ENCODE measurements at places on chromosomes 6 and 20.

GRCh38 chr6:3585320-3585935, 128.6 kb upstream of the SLC22A23 start:
- no peak for DNase-seq

GRCh38 chr6:157822245-157823000, 623 bp upstream of the SNX9 start:
- no peak for DNase-seq

- no peak for DNase-seq
Measured at GRCh38 chr6:147173675-147174308, 30.4 kb upstream of the STXBP5 start.

GRCh38 chr6:131255434-131255833, 120.2 kb downstream of the AKAP7 start:
- no peak for DNase-seq

DNA sequence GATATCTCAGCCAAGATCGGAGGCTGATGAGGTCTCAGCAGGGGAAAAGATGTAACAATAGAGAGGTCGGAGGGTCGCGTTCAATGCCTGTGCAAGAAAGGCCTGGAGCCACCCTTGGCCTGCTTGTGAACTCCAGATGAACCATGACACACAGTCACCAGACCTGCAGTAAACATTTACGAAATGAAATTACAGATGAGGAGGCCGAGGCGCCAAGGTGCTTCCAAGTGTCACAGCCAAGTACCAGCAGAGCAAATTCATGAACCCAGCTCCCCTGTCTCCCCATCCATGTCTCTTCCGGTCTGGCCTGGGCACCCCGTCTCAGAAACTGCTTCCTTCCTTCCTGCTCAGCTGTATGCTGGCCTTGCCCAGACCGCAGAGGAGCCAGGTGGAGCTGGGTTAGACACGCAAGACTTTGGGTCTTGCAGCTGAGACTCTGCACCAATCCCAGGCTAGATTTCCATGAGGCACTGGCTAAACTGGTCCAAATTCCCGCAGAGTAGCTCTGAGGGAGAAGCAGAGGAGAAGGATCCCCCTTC, 48.1 kb downstream of the CHMP4B start:
- peak; percentile 58 for DNase-seq

GRCh38 chr6:109320072-109320471, 62.2 kb downstream of the CD164 start:
- DNase-seq, result no peak

DNA sequence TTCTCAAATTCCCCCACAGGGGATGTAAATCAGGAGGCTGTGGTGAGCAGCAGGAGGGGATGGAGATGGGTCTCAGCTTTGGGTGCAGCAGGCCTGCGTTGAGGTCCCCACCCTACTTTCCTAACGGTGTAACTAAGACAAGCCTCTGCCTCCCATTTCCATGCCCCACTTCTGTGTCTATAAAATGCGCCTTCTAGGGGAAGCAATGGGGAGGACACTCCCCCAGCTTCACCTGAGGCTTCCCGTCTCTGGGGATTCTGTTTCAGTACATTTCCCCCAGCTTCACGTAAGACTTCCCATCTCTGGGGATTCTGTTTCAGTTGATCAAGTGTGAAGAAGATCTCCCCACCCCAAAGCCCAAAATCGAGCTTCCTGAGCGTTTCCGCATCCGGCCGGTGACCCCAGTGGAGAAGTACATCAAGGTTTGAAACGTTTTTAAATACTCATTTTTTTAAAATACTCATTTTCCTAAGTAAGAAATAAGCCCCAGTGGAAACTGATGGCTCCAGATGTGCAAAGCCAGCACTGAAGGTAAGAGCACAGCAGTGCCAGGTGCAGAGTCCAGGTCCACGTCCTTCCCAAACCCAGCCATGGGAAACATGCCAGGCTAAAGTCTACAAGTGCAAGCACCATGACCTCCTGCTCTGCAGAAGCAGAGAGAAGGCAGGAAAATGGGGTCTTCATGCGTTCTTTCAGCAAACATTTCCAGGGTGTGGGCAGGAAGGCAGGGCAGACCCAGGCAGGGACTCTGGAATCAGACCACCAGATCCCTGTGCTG, 73.1 kb downstream of the ANKRD60 start:
- DNase-seq, result no peak

GRCh38 chr6:157726892-157727628, 96.0 kb upstream of the SNX9 start:
- DNase-seq, result no peak

- DNase-seq, result no peak
Measured at GRCh38 chr6:137808191-137808590, 58.9 kb upstream of the TNFAIP3 start.

DNA sequence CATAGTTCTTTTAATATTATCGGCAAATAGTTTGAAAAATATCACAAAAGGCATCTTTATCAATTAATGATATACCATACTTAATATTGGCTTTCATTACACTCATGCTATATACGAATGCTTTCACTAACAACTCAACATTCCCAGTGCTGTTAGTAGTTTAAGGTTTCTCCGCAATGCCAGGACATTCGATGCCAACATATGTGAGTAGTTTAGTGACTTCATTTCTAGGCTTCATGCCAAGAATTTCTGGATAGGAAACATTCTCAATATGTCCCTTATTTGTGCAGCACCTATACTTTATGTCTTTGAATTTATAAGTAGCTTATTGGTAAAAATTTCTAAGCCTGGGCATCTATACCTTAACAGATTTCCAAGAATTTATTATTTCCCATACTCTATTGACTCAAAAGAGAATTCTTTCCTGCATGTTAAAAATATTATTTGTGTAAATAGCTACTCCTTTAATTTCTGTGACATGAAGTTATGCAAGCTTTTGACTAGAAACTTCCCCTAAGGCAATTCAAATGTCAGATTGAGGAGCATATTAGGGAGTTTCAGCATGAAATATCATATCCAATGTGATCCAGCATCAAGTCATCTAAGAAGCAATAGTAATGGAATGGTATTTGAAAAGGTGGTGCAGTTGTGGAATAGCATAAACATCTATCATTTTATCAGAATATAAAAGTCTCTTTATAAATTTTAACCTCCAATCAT, 236.0 kb upstream of the STXBP5 start:
- DNase-seq, result no peak

- DNase-seq, result no peak
Measured at GRCh38 chr20:16048876-16049275, 524.4 kb downstream of the KIF16B start.

DNA sequence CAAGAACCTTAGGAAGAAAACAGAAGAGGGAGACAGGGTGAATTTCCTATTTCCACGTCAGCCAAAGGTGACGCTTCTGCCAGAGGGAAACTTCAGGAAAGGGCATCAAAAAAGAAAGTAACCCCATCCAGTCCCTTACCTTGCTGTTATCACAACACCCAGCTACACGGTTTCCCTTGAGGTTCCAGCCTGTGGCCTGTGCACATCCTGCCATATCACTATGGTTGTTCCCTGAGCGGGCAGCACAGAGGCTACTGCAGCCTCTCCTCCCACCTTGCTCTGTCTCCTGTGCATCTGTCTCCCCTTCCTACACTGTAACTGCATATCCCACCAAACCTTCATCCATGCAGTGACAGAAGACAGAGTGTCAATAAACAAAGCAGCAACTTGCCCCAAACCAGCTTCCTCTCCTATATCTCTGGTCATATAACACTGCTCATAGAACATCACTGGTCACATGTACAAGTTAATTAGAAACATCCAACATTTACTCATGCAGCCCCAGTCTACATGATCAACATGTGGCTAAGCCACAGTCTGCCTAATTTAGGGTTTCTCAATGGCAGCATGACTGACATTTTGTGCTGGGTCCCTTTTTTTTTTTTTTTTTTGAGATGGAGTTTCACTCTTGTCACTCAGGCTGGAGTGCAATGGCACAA, 54.7 kb downstream of the GFOD1 start:
- DNase-seq, result no peak

DNA sequence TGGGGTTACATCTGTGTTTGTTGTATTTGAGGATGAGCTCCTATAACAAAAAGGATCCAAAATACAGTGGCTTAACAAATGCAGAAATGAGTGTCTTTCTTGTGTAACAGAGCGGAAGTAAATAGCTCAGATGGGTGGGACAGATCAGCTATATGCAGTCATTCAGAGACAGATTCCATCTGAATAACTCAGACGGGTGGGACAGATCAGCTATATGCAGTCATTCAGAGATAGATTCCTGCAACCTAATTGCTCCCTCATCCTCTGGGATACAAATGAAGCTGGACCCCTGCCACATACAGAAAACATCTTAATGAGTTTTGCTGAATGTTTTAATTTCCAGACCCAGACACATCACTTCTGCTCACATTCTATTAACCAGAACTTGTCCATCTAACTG, 332.3 kb downstream of the BCKDHB start:
- DNase-seq, result no peak

DNA sequence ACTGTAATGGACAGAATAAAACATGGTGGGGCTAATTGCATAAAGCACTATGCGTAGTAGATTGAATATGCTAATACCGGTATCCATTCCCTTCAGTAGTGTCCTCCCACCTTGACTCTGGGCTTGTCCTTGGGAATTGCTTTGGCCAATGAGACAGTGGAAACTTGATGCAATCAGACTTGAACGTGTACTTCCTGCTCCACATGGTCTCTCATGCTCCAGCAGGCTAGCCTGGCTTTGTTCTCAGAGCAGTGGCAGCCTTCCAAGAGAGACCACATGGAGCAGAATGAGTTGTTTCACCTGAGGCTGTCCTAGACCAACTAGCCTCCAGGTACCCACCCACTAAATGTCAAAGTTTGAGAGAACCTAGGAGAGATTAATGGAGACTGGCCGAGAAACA, 37.0 kb upstream of the BTBD3 start:
- DNase-seq, result no peak

DNA sequence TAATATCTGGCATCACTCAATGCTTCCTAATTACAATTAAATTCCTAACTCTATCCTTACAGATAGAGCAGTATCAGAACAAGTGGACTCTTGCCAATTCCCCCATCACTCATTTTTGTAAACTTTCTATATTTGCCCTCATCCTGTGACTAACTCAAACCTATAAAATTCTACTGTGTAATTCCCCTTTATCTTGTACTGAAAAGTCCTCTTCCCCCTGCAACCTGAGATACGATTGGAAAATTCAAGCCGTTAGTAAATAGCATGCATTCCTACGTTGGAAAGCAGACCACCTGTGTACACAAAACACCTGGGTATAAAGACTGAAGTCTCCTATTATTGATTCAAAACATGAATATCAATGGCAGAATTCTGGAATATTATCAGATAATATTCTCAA, 70.4 kb upstream of the KCNQ5 start:
- no peak for DNase-seq

DNA sequence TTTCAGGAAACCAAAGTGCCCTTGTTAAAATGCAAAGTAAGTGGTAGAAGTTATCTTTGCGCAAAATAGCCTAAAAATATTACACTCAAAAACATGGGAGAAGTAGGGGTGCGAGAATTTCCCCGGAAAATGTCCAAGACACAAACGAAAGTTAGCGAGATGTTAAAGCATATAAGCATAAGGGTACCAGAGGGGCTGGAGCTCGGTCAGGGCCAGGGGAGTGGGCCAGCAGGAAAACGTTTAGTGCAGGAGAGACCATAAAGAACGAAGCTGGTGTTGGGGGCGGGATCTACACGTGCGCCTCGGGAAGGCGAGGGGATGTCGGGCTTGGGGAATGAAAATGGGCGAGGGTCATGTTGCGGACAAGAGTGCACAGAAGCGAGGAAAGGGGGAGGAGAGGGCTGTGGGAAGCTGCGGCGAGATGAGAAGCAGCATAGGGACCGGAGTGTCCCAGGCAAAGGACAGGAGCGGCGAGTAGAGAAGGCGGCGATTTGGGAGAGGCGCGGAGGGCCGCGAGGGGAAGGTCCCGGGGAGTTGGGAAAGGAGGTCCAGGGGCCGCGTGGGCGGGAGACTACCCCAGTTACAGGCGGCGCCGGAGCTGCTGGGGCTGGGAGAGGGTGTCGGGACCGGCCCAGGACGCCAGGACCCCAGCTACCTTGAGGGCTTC, 600 bp downstream of the XPO5 start:
- peak; percentile 59 for DNase-seq

DNA sequence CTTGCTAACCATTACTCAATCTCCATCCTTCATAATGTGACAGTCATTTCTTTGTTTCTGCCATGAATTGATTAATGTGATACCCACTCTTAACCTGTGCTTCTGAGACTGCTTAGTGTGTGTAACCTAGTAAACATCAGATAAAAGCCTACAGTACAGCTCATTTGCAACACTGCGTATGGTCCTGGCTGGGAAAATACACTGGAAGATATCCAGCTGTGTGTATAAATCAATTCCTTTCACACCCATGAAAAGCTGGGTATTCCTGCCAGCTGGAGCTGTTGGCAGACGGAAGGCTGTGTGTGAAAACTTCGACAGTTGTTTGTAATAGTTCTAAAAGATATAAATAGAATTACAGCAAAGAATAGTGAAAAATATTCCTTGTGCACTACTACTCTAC, 509.2 kb downstream of the FRK start:
- no peak for DNase-seq

GRCh38 chr6:111427341-111428116, 55.5 kb downstream of the REV3L start:
- peak; percentile 44 for DNase-seq

DNA sequence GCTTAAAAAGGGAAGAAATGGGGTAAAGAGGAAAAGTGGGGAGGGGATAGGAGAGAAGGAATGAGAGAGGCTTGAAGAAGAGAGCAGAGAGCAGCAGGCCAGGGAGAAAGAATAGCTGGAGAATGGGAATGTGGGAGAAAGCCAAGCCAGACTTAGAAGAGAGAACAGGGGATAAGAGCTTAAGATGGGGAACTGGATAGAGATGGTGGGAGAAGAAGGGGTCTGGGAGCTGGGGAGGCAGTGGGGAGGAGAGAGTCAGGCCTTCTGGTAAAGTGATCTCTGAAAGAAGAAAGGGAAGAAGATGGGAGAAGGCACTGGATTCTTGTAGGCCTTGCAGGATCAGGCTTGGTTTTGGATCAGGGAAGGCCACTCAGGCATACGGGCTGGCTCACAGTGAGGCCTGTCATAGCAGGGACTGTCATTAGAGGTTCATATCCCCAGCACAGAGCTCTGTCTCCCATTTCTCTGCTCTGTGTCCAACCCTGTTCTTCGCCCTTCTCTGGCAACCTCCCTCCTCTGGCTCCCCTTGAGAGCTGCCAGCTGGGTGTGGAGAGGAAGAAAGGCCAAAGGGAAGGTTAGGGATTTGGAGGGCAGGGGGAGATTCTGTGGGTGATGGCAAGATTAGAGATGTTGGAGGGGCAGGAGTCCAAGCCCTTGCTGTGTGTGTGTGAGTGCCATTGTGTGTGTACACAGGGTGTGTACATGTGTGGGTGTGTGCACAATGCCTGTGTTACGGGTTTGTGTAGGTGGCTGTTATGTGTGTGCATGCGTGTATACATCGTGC, 9.3 kb downstream of the SYNGAP1 start:
- no peak for DNase-seq

GRCh38 chr6:74573613-74574012, 632.2 kb downstream of the COL12A1 start:
- no peak for DNase-seq

GRCh38 chr6:169052462-169052861, 201.2 kb downstream of the THBS2 start:
- DNase-seq, result no peak

- DNase-seq, result no peak
Measured at GRCh38 chr6:79215213-79215824, 19.2 kb downstream of the HMGN3 start.

Data from activated CD4-positive, alpha-beta memory T cell treated with anti-CD3 and anti-CD28 coated beads for 36 hours (primary cell).